IMR-90 (cell line): ENCODE measurements at places on chromosomes 6 and 20. TPM values are rescaled to one million over a fixed set of nuclear protein-coding genes. Genes with fewer than 3 reads are reported as not detected.

GRCh38 chr20:3704087-3704486 is 8.3 kb downstream of the SIGLEC1 start:
- no peak overlapping the region for H3K27ac ChIP-seq
- no peak overlapping the region for H3K4me3 ChIP-seq
- DNase-seq: no peak
- H3K4me1 ChIP-seq: no peaks in the 10 kb centered on the region
- no peaks in the 10 kb centered on the region for H3K36me3 ChIP-seq
- H3K27me3 ChIP-seq: peaks cover 38% of the 10 kb centered on the region

DNA sequence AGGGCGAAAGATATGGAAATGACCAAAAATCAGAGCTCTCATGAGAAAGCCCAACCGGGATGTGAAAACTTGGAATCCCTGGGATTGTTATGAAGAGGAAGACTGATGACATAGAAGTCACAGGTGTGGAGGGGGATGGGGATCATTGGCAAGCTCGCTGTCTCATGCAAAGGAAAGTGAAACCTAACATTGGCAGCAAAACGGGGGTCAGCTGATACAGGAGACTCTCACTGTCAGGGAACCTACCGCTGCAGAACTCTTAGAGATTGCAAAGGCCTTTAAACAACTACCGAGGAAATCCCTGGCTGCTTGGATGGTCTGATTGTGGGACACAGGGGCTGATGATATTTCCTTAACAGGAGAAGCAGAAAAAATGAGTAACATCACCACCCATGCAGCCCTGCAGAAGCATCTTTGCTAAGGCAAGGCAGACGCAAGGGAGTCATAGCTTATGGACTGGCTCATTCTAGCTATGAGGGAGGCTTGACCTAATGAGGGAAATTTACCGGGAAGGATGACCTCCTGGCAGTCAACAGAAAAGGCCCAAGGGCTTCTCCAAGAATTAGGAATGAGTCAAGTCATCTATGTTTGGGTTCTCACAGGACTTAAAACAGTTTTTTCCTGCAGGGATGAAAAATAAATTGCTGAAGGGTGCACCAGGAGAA is 7.0 kb downstream of the MUC21 start:
- H3K4me1 ChIP-seq: no peaks in the 10 kb centered on the region
- DNase-seq: no peak
- no peak overlapping the region for H3K4me3 ChIP-seq
- no peak overlapping the region for H3K27ac ChIP-seq
- no peaks in the 10 kb centered on the region for H3K36me3 ChIP-seq
- H3K27me3 ChIP-seq: peaks cover 12% of the 10 kb centered on the region

GRCh38 chr6:3230900-3231246 is 3.4 kb upstream of the TUBB2B start:
- H3K4me3 ChIP-seq: peak overlapping the region; percentile 74
- H3K4me1 ChIP-seq: peaks cover 3% of the 10 kb centered on the region; the same call in 1 of the 2 replicates
- peak; percentile 34 for DNase-seq
- H3K27ac ChIP-seq: peak overlapping the region; percentile 76; the same call in 1 of the 2 replicates
- no peaks in the 10 kb centered on the region for H3K36me3 ChIP-seq

- no peaks in the 10 kb centered on the region for H3K4me1 ChIP-seq
- H3K27ac ChIP-seq: no peak overlapping the region
- no peak for DNase-seq
- no peaks in the 10 kb centered on the region for H3K36me3 ChIP-seq
- H3K4me3 ChIP-seq: no peak overlapping the region
- H3K27me3 ChIP-seq: no peaks in the 10 kb centered on the region
Observed at GRCh38 chr6:142031035-142031434, 101.7 kb upstream of the GJE1 start.

- H3K36me3 ChIP-seq: no peaks in the 10 kb centered on the region
- peak overlapping the region; percentile 46; the same call in 1 of the 2 replicates for H3K27ac ChIP-seq
- peaks cover 10% of the 10 kb centered on the region for H3K4me1 ChIP-seq
- H3K4me3 ChIP-seq: no peak overlapping the region
- DNase-seq: no peak
Observed at GRCh38 chr6:2579804-2580570, 170.7 kb downstream of the MYLK4 start.

DNA sequence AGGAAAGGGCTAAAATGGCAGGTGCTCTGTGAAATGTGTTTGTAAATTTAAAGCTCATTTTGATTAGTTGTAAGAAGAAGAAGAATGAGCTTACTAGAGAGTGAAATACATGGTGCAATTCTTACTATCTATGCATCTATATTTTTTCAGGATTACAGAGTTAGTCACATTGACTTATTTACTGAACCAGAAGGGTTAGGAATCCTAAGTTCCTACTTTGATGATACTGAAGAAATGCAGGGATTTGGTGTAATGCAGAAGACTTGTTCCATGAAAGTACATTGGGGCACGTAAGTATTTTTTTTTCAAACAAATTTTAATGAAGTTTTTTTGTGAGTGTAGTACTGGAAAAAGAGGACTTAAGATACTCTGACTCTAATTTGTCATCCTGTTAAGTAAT is 99.3 kb downstream of the RTN4IP1 start:
- DNase-seq: no peak
- H3K4me3 ChIP-seq: no peak overlapping the region
- H3K27me3 ChIP-seq: no peaks in the 10 kb centered on the region
- H3K27ac ChIP-seq: no peak overlapping the region
- no peaks in the 10 kb centered on the region for H3K36me3 ChIP-seq

- no peaks in the 10 kb centered on the region for H3K27me3 ChIP-seq
- H3K4me3 ChIP-seq: no peak overlapping the region
- no peaks in the 10 kb centered on the region for H3K4me1 ChIP-seq
- H3K36me3 ChIP-seq: no peaks in the 10 kb centered on the region
- DNase-seq: no peak
Observed at GRCh38 chr6:80579391-80580023, 473.0 kb downstream of the BCKDHB start.

DNA sequence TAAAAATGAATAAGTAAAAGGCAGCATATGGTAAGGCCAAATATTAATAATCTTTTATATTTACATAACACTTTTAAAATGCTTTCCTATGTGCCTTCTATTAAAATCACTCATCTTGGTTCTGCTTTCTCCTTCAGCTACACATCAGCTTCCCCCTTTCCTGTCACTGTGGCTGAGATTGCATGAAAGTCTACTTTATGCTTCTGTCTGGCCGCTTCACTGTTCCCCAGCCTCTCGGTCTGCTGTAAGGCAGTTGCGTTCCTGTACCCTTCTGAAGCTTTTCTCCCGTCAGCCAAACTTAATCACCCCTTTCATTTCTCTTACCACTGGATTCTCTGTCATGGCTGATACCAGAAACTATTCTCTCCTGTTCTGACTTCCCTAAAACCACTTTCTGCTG is 34.6 kb downstream of the SOX4 start:
- no peak overlapping the region for H3K4me3 ChIP-seq
- H3K4me1 ChIP-seq: no peaks in the 10 kb centered on the region
- H3K27me3 ChIP-seq: no peaks in the 10 kb centered on the region
- H3K36me3 ChIP-seq: no peaks in the 10 kb centered on the region
- no peak for DNase-seq

DNA sequence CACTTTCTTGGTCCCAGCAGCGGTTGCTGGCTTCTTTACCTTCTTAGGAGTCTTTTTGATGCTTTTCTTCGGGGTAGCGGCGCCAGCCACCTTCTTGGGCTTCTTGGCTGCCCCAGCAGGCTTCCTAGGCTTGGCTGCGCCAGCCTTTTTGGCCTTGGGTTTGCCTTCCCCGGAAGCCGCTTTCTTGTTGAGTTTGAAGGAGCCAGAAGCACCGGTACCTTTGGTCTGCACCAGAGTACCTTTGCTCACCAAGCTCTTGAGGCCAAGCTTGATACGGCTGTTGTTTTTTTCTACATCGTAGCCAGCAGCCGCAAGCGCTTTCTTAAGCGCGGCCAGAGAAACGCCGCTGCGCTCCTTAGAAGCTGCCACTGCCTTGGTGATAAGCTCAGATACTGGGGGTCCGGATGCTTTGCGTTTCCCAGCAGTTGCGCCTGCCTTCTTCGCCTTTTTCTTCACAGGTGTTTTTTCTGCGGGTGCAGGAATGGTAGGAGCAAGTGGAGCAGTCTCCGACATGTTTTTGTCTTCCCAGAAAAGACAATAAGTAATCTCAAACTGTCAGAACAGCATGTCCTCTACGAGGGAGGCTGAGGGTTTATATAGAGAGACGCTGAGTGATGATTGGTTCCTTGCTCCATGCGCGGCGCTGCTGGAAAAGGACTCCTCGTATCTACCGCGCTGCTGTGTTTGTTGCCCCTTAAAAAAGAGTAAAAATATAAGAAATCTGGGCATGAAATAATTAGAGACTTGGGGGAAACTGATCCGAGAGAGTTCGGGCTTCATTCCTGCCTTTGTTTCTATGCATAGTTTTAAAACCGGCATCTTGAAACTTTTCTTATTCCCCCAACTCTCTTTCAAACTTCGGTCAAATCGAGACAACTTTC is 130.3 kb upstream of the BTN3A2 start:
- peak; percentile 84 for DNase-seq
- H3K36me3 ChIP-seq: no peaks in the 10 kb centered on the region
- H3K27me3 ChIP-seq: no peaks in the 10 kb centered on the region
- peak overlapping the region; percentile 53 for H3K4me3 ChIP-seq

- no peak overlapping the region for H3K27ac ChIP-seq
- DNase-seq: no peak
- peaks cover 14% of the 10 kb centered on the region for H3K27me3 ChIP-seq
Observed at GRCh38 chr6:41272591-41273240, 13.8 kb downstream of the TREM1 start.

- no peak overlapping the region for H3K4me3 ChIP-seq
- no peak for DNase-seq
- no peak overlapping the region for H3K27ac ChIP-seq
- no peaks in the 10 kb centered on the region for H3K36me3 ChIP-seq
- no peaks in the 10 kb centered on the region for H3K4me1 ChIP-seq
Observed at GRCh38 chr6:20021795-20022194, 184.6 kb downstream of the ID4 start.

DNA sequence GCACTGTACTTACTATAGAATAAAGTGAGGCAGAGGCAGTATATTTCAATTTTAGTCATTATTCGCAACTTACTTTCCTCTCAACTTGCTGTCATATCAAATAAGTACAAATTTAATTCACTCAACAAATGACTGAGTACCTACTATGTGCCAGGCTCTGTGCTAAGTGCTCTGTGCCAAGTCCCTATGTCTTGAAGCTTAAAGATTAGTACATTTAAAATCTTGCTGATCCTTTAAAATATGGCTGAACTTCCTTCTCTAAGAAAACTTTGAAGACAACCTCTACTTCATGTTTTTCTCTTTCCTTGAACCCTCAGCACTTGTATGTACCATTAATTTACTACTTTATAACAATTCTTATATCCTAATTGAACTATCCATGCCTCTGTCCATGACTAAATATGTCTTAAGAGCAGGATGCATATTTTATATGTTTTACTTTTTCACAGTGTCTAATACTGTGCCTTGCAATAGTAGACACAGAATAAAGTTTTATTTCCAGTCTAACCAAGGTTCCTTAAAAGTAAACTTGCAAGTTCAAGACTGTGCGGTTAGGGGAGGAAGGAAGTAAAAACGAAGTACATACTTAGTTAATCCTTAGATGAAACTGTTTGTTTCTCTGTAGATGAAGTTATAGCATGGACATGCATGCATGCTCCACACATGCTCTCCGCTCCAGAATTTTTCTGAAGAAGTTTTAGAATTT is 10.0 kb upstream of the LATS1 start:
- H3K4me3 ChIP-seq: no peak overlapping the region
- DNase-seq: no peak
- H3K4me1 ChIP-seq: no peaks in the 10 kb centered on the region
- H3K27me3 ChIP-seq: no peaks in the 10 kb centered on the region

DNA sequence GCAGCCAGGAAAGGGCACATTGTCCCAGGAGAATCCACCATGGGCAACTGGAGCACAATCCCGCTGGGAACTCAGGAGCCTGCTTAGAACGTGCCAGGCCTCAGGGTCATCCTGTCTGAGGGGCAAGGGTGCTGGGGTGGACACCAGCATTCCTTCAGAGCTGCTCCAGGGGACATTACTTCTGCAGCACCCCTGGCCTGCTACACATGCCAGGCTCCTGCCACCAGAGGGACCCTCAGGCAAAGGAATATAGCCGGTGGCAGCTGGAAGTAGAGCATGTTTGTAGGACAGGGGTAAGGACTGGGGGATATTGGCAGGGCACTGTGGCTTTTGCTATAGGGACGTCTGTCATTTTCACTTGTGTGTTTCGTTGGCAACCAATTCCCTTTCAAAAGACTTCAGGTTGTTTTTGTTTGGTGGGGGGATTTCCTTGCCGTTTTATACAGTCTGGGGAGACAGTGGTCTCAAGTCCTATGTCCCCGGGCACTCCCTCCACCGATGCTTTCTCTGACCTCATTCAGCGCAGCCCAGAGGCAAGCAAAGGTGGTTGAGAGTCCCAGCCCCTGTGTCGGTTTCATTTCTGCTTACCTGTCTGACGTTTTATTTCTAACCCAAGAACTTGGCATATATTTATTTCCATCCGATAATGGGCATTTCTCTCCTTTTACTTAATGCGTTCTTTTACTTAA is 130.8 kb downstream of the JPH2 start:
- H3K4me1 ChIP-seq: no peaks in the 10 kb centered on the region
- peaks cover 31% of the 10 kb centered on the region for H3K36me3 ChIP-seq
- no peak overlapping the region for H3K27ac ChIP-seq

- no peaks in the 10 kb centered on the region for H3K36me3 ChIP-seq
- no peak overlapping the region for H3K4me3 ChIP-seq
- no peak for DNase-seq
Observed at GRCh38 chr6:43695215-43695966, 7.8 kb upstream of the MRPS18A start.

DNA sequence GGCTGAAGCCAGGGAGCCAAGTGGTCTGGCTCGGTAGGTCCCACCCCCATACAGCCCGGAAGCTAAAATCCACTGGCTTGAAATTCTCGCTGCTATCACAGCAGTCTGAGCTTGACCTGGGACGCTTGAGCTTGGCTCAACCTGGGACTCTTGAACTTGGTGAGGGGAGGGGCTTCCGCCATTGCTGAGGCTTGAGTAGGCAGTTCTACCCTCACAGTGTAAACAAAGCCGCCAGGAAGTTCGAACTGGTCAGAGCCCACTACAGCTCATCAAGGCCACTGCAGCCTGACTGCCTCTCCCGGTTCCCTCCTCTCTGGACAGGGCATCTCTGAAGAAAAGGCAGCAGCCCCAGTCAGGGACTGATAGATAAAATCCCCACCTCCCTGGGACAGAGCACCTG is 1337.7 kb downstream of the HACE1 start:
- H3K27ac ChIP-seq: no peak overlapping the region
- DNase-seq: no peak
- H3K27me3 ChIP-seq: no peaks in the 10 kb centered on the region
- no peaks in the 10 kb centered on the region for H3K4me1 ChIP-seq
- no peak overlapping the region for H3K4me3 ChIP-seq
- H3K36me3 ChIP-seq: no peaks in the 10 kb centered on the region

Gene SYNDIG1
- not detected in 2 replicates for total RNA-seq

Gene C6orf58
- total RNA-seq: not detected in 2 replicates

Gene DPM1
- 89.1 and 127 TPM in 2 replicates for total RNA-seq

Gene DEF6
- total RNA-seq: 1.9 and 2.5 TPM in 2 replicates

Gene ZSCAN12
- total RNA-seq: 6.4 and 6.5 TPM in 2 replicates

Gene SAYSD1
- total RNA-seq: 5.9 and 9.4 TPM in 2 replicates
